ENCODE measurements at places on chromosomes 2 and 18.
A peak's percentile ranks its signal among the peaks of the same experiment; 100 is the strongest.

GRCh38 chr2:31383471-31384153 is 30.9 kb downstream of the XDH start:
- peak; percentile 52 for DNase-seq

- DNase-seq = peak; percentile 5
Observed at GRCh38 chr18:68925268-68925667, 127.4 kb downstream of the CCDC102B start.

DNA sequence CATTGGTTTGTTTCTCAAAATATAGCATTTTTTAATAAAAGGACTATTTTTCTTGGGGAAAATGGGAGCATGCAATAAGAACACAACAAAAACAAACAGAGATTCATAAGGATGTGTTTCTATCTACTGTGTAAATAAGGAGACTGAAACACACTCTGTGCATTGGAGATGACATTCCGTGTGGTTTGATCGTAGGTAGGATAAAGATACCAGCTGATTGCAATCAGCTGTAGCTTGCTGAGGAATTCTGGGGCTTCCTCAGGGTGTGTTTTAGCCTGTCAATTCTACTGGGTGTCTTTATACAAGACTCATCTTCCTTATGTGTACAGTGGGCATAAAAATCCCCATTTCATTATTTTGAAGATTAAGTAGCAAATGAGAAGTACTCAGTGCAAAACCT is 591.6 kb downstream of the DSC3 start:
- no peak for DNase-seq

GRCh38 chr2:181657379-181657778 is 474 bp upstream of the CERKL start:
- DNase-seq = no peak

- no peak for DNase-seq
Observed at GRCh38 chr2:20509770-20510490, 63.1 kb downstream of the RHOB start.

- DNase-seq = no peak
Observed at GRCh38 chr2:100831831-100832230, 11.9 kb downstream of the NPAS2 start.

DNA sequence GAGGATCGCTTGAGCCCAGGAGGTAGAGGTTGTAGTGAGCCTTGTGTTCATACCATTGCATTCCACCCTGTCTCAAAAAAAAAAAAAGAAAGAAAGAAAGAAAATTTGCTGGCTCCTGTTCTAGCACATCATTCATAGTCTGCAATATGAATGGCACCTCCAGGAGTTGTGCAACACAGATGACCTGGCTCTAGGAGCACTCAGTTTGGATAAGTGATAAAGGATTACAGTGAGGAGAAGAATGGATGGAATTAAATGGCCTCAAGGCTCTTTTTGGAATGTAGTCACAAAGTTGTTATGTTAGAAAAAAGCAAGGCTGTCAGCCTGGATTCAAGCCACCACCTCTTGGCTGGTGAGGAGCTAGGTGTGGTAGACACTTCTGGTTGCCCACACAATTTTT is 21.5 kb upstream of the SPRED2 start:
- DNase-seq = peak; percentile 82

- DNase-seq = no peak
Observed at GRCh38 chr2:120406566-120406965, 60.6 kb downstream of the INHBB start.

Data from fibroblast of skin of right biceps (primary cell).